ENCODE measurements at places on chromosomes 2 and 18. TPM values are rescaled to one million over a fixed set of nuclear protein-coding genes. Genes with fewer than 3 reads are reported as not detected.

GRCh38 chr2:107936433-107937359 is 49.6 kb upstream of the SLC5A7 start:
- H3K4me3 ChIP-seq: no peak overlapping the region
- H3K36me3 ChIP-seq: no peaks in the 10 kb centered on the region
- H3K27me3 ChIP-seq: no peaks in the 10 kb centered on the region
- no peak overlapping the region for H3K27ac ChIP-seq

DNA sequence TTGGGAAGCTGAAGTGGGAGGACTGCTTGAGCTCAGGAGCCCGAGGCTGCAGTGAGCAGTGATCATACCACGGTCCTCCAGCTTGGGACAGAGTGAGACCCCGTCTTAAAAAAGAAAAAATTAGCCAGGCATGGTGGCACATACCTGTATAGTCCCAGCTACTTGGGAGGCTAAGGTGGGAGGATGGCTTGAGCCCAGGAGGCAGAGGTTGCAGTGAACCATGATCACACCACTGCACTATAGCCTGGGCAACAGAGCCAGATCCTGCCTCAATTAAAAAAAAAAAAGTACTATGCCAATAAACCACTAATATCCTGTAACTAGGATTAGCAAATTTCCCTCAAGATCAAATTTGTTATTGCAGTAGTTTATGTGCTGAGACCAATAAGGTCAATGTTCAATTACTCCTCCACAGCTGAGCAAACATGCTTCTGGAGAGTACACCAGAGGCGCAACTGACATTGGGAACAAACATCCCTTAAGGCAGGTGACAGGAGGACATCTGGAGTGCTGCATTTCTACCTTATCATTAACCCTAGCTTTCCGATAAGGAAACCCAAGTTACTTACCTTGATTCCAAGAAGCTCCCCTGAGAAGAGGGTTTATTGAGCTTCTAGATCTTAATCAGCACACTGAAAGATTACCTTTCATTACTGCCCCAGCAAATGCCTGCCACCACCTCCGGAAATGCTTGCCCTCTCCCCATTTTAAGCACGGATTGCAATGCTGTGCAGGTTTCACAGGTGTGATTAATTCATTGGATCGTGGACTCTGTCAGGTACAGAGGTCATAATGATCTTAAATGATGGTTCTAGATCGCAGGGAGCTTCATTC is 26.2 kb downstream of the MGAT4A start:
- peaks cover 15% of the 10 kb centered on the region for H3K4me1 ChIP-seq
- H3K4me3 ChIP-seq: no peak overlapping the region
- H3K27me3 ChIP-seq: no peaks in the 10 kb centered on the region
- no peak overlapping the region for H3K27ac ChIP-seq
- no peaks in the 10 kb centered on the region for H3K36me3 ChIP-seq

DNA sequence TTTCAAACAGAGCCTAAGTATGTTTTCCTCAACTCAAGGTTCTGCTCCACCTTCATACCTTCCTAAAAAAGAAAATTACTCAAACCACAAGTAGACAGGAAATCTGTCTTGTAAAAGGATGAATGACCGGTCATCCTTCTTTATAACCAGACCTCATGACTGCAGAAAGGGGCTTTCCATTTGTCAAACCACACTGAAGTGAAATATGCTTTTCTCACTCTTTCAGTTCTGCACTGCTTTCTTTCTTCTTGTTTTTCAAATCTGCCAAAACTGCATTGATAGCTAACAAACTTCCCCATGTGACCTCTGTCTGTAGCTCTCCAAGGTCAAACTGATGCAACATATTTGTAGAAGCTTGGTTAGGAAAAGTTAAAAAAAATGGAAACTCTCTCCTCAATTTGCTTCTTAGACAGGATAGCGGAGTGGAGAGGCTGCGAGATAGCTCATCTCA is 308.9 kb upstream of the CCDC68 start:
- peaks cover 9% of the 10 kb centered on the region for H3K36me3 ChIP-seq
- DNase-seq: no peak
- H3K27me3 ChIP-seq: no peaks in the 10 kb centered on the region
- peaks cover 5% of the 10 kb centered on the region for H3K4me1 ChIP-seq

GRCh38 chr2:143029141-143029540 is 100.1 kb upstream of the ARHGAP15 start:
- H3K27me3 ChIP-seq: no peaks in the 10 kb centered on the region
- no peak for DNase-seq

DNA sequence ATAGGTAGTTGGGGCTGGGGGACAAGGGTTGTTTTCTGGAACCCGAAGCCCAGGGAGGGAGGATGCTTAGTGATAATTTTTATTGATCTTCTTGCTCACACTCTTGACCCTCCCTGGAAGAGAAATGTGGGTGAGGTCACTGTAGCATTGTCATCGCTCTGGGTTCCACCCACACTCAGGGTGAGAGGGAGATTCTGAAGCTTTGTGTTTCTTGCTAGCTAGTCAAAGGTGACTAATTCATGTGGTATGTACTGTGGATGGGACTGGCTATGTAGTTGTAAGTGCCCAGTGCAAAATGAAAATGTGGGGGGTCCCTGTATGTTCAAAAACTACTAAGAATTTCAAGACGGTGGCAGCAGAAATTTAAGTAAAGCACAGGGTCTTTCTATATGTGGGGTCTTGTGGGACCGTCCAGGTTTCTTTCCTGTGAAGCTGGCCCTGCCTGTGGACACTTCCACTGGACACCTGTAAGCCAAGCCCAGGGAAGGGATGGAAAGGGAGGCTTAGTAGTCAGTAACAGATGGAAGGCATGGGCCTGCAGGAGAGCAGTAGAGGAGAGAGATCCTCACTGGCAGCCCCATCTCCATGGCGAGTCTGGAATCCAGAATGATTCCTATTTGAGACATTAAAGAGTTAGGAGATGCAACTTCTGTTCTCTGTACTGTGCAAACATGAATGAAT is 35.0 kb downstream of the TSN start:
- H3K27ac ChIP-seq: no peak overlapping the region
- DNase-seq: no peak
- no peaks in the 10 kb centered on the region for H3K27me3 ChIP-seq
- no peak overlapping the region for H3K4me3 ChIP-seq
- H3K36me3 ChIP-seq: no peaks in the 10 kb centered on the region

GRCh38 chr2:34991508-34992274 is 1363.9 kb upstream of the CRIM1 start:
- H3K4me1 ChIP-seq: no peaks in the 10 kb centered on the region
- DNase-seq: no peak
- no peak overlapping the region for H3K4me3 ChIP-seq
- H3K27ac ChIP-seq: no peak overlapping the region

Gene DHRS9
- 0.52 TPM for total RNA-seq

DNA sequence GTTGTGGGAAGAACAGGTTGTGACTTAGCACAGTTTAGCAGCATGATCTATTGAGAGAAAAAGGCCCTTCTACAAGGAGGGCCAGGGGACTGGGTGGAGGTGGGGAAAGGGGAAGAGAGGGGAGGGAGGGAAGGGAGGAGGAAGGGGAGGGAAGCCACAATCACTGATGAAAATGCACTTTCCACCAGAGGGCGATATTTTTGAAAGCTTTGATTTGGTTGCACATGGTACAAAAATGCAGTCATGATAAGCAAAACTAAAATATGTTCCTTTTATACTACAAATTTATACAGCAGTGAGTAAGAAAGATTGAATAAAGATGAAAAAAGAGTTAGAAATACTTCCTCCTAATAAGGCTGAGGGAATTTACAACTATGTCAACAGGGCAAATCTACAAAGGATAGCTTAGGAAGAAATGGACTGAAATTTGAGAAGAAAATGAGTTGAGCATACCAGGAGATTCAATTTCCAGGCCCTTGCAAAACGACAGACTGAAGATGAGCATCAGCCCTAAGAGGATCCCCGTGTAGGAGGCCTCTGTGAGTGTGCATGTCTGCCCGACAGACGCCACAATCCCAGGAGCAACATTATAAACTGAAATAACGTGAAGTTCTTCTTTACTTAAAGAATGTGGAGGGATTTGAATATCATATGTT is 17.2 kb downstream of the SH3YL1 start:
- no peaks in the 10 kb centered on the region for H3K4me1 ChIP-seq
- DNase-seq: no peak
- H3K36me3 ChIP-seq: no peaks in the 10 kb centered on the region
- H3K27me3 ChIP-seq: no peaks in the 10 kb centered on the region
- no peak overlapping the region for H3K4me3 ChIP-seq

GRCh38 chr18:59032308-59032707 is 107.4 kb upstream of the SEC11C start:
- no peaks in the 10 kb centered on the region for H3K4me1 ChIP-seq
- H3K4me3 ChIP-seq: no peak overlapping the region
- DNase-seq: no peak
- no peak overlapping the region for H3K27ac ChIP-seq
- no peaks in the 10 kb centered on the region for H3K27me3 ChIP-seq

Gene FN1
- 6,899 TPM for total RNA-seq

DNA sequence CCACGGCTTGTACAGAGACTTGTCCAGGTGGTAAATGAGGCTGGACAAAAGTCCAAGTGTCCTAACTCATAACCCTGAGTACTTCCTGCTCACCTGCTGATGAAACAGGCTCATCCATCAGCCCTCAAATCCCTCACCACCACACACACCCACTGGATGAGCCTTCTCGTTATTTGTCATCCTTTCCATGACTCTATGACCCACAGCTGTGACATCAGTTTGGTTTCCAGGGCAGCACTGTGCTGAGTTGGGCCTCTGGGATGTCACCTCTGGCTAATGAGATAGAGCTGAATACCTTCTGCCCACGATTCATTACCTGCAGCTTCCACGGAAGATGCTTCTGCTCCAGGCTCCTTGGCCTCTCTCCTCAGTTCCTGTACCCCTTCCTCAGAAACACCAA is 39.4 kb downstream of the SLC14A2 start:
- H3K4me3 ChIP-seq: no peak overlapping the region
- H3K27me3 ChIP-seq: no peaks in the 10 kb centered on the region
- no peak for DNase-seq

Data from aorta (tissue), 5 donors.